ENCODE measurements at places on chromosomes 1 and 21. TPM values are rescaled to one million over a fixed set of nuclear protein-coding genes. Genes with fewer than 3 reads are reported as not detected.

DNA sequence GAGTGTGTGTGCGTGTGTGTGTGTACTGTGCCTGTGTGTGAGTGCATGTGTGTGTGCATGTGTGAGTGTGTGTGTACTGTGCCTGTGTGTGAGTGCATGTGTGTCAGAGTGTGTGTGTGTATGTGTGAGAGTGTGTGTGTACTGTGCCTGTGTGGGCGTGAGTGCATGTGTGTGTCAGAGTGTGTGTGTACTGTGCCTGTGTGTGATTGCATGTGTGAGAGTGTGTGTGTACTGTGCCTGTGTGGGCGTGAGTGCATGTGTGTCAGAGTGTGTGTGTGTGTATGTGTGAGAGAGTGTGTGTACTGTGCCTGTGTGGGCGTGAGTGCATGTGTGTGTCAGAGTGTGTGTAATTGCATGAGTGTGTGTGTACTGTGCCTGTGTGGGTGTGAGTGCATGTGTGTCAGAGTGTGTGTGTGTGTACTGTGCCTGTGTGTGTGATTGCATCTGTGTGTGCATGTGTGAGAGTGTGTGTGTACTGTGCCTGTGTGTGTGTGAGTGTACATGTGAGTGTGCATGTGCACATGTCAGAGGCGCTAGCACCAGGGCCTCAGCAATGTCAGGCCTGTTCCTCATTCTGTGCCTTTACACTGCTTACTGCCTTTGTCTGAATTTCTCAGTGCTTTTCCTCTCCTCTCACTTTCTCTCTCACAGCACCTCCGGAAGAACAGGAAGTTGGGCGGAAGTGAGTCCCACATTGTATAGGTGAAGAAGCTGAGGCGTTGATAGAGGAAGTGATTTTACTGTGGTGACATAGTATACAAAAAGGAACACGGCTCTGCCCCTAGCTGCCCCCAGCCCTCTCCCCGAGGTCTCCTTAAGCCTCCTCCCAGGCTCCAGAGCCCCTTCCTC is 4.9 kb downstream of the SLC5A9 start:
- peak; percentile 74 for DNase-seq
- H3K36me3 ChIP-seq, result no peaks in the 10 kb centered on the region
- H3K27me3 ChIP-seq, result peaks cover 1% of the 10 kb centered on the region
- H3K27ac ChIP-seq, result no peak overlapping the region
- no peak overlapping the region for H3K4me3 ChIP-seq

- no peak overlapping the region for H3K27ac ChIP-seq
- no peak overlapping the region for H3K4me3 ChIP-seq
Observed at GRCh38 chr1:158552296-158552695, 1.9 kb downstream of the OR6Y1 start.

- no peak overlapping the region for H3K27ac ChIP-seq
- peak overlapping the region; percentile 30 for H3K4me3 ChIP-seq
- no peak for DNase-seq
Observed at GRCh38 chr1:21935393-21935804, 1.7 kb downstream of the HSPG2 start.

GRCh38 chr1:22506130-22506692 is 54.6 kb downstream of the ZBTB40 start:
- H3K4me3 ChIP-seq, result no peak overlapping the region
- H3K4me1 ChIP-seq, result no peaks in the 10 kb centered on the region
- H3K36me3 ChIP-seq, result peaks cover 35% of the 10 kb centered on the region
- H3K27ac ChIP-seq, result no peak overlapping the region

RNPC3 gene
- 20.7 TPM for total RNA-seq

ABCD3 gene
- total RNA-seq, result 31.1 TPM

ACTN2 gene
- total RNA-seq, result 0.44 TPM
